ENCODE measurements at places on chromosomes 11 and 22. TPM values are rescaled to one million over a fixed set of nuclear protein-coding genes. Genes with fewer than 3 reads are reported as not detected.

- DNase-seq = no peak
Observed at GRCh38 chr11:69304686-69305085, 10.7 kb downstream of the MYEOV start.

DNA sequence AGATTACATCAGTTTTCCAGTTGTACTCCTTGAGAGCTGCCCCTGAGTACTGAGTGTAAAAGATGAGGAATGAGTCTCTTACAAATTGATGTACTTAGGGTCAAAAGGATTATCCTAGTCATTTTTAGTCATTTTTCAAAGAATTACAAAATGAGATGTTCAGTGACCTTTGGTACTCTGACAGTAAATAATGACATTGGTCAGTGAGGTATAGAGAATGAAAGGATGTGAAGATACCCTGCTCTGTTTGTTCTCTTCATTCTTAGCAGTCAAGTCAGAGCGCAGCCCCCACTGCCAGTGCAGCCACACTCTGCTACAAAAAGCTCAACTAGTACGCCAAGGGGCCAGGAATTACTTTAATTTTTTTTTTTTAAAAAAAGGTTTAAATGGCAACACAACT, 4.1 kb upstream of the ESAM start:
- DNase-seq = no peak

GRK2 gene
- 69.8 TPM for total RNA-seq

GRCh38 chr11:79263001-79263400, 177.8 kb downstream of the TENM4 start:
- DNase-seq = no peak

DNA sequence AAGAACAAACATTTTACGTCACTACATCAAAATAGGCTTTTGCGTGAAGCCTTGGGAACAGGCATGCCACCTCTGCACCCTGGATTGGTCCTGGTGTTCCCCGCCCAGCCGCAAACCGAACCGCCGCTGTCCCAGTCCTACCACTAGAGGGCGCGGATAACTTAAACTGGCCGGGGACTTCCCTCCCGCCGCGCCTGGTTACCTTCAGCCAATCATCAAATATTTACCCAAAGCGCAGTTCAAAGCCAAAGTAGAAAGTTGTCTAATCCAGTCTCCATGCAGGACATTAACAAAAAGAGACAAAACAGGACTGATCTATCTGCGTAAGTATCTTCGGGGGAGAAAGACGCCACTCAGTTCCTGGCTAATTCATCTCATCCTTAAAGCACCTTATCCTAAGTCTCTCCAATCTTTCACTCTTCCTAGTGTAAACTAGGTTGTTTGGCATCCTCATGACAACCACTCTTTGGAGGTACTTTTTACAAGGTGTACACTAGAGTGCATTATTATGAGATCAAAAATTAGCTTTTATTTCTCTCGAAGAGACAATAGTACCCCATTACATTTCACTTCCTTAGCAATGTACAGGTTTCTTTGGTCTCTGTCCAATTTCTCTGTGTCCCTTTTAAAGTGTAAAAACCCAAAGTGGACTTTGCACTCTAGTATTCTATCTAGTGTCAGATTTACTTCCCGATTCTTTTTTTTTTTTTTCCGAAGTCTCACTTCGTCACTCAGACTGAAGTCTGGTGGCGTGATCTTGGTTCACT, 3.9 kb upstream of the CRY2 start:
- peak; percentile 94 for DNase-seq

DNA sequence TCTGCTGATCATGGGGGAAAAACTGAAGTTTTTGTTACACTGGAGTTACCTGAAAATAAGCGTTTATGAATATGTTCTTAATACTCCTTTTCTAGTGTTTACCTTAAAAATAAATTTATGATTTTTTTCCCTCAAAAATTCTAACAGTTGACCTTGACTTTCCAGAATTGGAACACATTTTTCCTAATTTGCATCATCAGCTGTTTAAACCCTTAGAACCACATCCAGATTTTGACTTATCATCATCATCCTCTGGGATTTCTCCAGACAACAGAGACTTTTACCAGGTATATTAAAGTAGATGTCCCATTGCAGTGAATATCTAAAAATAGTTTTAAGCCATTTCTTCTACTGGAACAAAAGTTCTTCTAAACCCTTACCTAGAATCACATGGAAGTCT, 17.2 kb downstream of the TAF1D start:
- DNase-seq = no peak

FAM83F gene
- 21.9 TPM for total RNA-seq

- DNase-seq = no peak
Observed at GRCh38 chr11:44506375-44507016, 59.0 kb upstream of the CD82 start.
